ENCODE measurements at places on chromosomes 6 and 20.

DNA sequence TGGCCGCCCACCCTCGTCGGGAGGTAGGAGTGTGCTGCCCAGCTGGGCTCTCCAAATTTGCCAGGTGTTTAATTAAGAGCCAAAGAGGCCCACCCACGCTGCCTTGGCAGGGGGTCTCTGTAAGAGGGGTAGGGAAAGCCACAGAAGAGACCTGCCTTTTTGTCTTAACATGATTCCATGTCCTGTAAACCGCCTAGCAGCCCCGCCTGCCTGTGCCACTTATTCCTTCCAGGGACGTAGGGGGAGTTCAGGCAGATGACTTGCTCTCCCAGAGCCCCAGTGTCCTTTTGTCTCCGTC, 2.1 kb downstream of the FAM210B start:
- no peak for DNase-seq

GRCh38 chr20:50305636-50306477, 115.2 kb downstream of the CEBPB start:
- DNase-seq: no peak

- DNase-seq: no peak
Measured at GRCh38 chr20:59508729-59509128, 95.6 kb upstream of the PHACTR3 start.

DNA sequence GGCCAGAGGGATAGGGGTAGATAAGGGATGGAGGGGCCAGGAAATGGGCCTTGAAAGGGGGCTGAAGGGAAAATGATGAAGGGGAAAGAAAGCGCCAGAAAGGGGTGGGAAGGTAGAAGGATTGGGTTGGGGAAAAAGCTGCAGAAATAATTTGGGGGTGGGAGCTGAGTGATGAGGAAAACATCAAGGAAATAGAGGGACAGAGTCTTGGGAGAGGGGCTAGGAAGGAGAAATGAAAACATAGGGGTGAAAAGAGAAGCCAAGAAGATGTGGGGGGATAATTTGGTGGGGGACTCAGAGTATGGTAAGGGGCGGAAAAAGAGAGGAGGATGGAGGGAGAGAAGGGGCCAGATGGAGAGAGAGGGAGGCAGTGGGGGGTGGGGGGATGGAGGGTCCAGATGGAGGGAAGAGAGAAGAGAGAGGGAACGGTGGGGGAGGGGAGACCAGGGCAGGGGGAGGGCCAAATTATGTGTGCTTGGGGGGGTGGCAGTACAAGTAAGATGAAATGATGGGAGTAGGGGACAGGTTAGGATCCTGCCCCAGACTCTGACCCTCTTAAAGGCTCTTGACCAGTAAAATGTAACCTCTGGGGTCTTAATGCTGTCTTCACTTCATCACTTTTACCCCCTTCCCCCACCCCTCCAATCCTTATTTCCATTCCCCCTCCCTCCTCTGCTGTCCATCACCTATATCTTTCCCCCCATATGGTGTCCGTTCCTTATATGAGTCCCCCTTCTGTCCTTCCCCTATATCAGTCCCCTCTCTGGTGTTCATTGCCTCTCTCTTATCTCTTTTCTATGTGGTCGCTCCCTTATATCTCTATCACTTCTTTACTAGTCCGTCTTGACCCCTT, 852 bp downstream of the SYNGAP1 start:
- DNase-seq: no peak

GRCh38 chr20:41228858-41229257, 88.7 kb downstream of the ZHX3 start:
- no peak for DNase-seq

DNA sequence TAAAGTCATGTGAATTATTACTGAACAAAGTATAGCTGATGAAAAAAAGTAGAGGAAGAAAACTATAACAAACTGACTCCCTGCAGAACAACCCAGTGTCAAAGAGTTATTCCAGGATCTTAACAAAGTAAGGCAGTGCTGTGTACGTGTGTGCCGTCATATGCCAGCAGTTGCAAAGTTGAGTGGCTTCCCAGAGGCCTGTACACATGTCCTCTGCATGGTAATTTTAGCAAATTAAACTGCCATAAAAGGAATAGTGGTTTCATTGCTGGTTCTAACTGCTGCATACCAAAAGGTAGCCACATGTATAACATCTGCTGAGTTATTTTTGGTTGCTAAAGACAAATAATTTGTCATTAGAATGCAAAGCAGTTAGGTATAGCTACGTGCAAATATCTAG, 44.8 kb downstream of the RIPOR2 start:
- DNase-seq: no peak

DNA sequence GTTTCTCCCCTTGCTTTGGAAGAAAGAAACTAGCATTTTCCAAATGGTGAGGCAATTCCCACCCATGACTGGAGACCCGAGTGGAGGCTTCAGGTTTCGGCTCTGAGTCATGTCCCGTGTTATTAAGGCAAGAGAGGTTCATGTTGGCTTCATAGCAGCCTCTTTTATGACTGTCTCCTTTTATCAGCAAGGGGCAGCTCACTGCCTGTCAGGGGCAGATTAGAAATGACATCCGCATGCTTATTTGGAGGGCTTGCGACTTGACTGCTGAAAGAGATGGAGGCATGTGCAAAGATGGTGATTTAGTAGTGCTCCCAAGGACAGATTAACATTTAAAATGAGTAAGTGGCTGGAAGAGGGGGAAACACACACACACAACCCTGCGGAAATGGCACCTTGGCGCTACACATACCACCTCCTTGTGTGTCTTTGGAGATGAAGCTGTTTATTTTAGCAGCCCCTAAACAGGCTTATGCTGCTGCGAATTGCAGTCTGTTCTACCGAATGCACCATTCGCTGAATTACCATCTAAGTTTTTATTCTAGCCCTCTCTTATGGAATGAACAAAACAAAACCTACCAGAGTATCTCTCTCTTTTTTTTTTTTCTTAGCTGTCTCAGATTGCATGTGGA, 52.1 kb upstream of the VSTM2L start:
- DNase-seq: no peak

DNA sequence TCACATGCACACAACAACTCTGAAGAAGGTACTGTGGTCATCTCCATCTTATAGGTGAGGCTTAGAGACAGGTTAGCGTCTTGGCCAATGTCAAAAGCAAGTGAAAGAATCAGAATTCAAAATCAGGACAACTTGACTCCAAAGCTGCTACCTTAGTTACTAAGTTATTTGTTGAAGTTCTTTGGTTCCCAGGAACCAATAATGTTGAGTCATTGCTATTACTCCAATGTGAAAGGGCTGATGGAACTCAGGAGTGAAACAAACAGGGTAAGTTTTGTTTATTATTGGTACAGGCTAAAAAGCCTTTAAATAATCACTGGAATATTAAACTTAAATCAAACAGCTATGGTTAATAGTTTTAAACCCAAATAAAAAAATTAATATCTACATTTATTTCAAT, 111.1 kb downstream of the PDSS2 start:
- no peak for DNase-seq

GRCh38 chr6:3746119-3746691, 5.3 kb downstream of the PXDC1 start:
- DNase-seq: no peak

DNA sequence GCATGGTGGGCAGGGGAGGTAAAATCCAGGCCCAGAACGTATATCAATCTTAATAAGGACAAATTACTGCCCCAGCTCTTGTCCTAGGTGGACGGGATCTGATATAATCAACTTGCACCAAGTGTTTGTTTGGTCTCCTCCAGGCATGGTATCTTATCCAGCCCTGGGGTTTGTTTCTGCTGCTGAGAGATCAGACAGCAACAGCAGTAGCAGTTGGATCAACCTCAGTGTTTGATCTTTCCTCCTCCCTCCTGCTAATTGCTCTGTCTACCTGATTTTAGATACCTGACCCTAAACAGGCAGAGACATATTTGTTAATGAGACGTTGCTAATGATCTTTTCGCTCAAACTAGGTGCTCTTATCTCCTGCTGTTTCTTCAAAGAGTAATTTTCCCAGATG, 100.4 kb upstream of the BACH2 start:
- DNase-seq: no peak

DNA sequence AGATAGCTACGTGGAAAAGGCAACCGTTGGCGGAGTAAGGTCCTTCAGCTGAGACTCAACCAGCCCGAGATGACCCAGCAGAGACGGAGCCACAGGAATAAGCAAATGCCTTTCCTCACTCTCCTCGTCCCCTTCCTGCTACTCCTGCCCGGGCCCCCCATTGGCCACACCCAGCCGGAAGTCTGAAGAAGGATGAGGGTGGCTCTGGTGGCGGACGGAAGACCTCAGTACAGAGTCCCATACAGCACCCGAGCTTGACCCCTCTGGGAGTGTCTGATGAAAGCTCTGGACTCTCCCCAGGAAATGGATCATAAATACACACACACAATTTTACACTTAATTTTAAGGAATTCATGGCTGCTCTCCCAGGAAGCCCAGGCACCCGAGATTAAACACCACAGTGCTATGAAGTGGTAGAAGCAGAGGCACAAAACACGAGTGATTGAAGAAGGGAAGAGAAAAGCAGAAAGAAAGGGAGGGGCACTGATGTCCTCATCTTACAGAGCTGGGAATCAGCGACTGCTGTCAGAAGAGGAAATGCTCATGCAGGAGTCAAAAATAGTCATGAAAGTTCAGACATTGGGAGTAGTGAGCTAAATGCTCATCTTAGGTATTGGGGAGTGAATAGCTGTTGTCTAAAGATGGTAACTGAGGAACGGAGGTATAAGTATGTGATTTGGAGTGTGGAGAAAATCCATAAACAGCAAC, 125.6 kb downstream of the BANF2 start:
- no peak for DNase-seq

- DNase-seq: no peak
Measured at GRCh38 chr20:17816804-17817587, 117.2 kb downstream of the BANF2 start.
